ENCODE measurements at places on chromosomes 1 and 21. TPM values are rescaled to one million over a fixed set of nuclear protein-coding genes. Genes with fewer than 3 reads are reported as not detected.

Gene FNDC10
- 2.8 TPM for total RNA-seq

GRCh38 chr1:6954591-6954990 lies 169.3 kb downstream of the CAMTA1 start:
- H3K4me1 ChIP-seq = no peaks in the 10 kb centered on the region
- DNase-seq = no peak
- no peaks in the 10 kb centered on the region for H3K27me3 ChIP-seq
- H3K36me3 ChIP-seq = no peaks in the 10 kb centered on the region
- no peak overlapping the region for H3K4me3 ChIP-seq

DNA sequence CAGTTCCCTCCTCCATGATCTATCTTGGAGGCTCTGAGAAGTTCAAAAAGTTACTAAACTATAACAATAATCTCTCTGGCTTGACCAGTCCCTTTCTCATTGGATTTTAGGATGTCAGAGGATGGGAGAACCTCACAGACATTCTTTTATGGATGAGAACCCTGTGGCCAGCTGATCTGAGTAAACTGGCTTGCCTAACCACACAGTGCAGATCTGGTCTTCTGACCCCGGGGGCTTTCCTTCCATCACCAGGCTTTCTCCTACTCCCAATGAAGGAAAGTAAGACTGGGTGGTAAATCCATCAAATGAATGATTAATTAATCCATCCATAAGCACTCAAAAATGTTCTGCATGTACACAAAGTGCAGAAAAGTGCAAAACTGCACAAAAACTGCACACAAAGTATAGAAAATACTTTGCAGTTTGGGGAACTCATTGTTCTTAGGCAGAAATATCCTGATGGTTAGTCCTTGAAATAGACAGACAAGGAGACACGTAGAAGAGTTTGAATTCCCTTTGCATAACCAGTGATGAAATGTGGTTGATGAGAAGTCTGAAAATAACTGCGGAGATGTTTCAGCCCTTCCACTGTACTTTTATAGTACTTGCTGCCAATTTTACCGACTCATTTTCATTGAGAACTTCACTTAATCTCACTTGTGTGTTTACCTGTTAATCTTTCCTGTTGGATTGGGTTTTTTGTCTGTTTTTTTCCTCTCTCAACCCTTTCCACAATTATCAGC lies 2.5 kb upstream of the F3 start:
- H3K4me3 ChIP-seq = no peak overlapping the region
- peaks cover 17% of the 10 kb centered on the region for H3K4me1 ChIP-seq
- no peaks in the 10 kb centered on the region for H3K36me3 ChIP-seq
- no peak overlapping the region for H3K27ac ChIP-seq
- DNase-seq = no peak

Gene NBPF10
- 1.6 TPM for total RNA-seq

DNA sequence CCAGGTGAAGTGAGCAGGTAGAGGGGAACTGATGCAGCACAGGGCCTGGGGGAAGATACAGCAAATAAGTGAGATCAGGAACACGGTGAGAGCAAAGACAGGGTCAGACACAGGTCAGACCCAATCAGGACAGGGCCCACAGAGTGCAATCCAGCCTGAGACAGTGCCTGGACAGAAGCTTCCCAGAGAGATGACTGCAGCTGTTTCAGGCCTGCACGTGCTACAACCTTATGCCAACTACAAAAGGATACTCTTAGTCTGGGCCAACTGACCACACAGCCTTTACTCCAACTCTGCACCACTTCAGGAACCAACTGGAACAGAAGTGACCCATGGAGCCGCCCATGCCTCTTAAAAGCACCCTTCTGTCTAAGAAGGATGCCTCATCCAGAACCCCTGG lies 228.0 kb downstream of the TOMM20 start:
- H3K4me1 ChIP-seq = peaks cover 8% of the 10 kb centered on the region
- H3K4me3 ChIP-seq = no peak overlapping the region
- H3K36me3 ChIP-seq = no peaks in the 10 kb centered on the region
- no peak for DNase-seq
- no peak overlapping the region for H3K27ac ChIP-seq

Gene PCP4
- total RNA-seq = not detected

- H3K27ac ChIP-seq = no peak overlapping the region
- peaks cover 5% of the 10 kb centered on the region for H3K27me3 ChIP-seq
- H3K4me1 ChIP-seq = no peaks in the 10 kb centered on the region
These were observed 98.4 kb downstream of the DIRAS3 start for GRCh38 chr1:67952071-67952470.
